ENCODE measurements at places on chromosomes 2 and 18.

GRCh38 chr2:101989740-101990460 is 1.9 kb upstream of the IL1R2 start:
- DNase-seq, result no peak

DNA sequence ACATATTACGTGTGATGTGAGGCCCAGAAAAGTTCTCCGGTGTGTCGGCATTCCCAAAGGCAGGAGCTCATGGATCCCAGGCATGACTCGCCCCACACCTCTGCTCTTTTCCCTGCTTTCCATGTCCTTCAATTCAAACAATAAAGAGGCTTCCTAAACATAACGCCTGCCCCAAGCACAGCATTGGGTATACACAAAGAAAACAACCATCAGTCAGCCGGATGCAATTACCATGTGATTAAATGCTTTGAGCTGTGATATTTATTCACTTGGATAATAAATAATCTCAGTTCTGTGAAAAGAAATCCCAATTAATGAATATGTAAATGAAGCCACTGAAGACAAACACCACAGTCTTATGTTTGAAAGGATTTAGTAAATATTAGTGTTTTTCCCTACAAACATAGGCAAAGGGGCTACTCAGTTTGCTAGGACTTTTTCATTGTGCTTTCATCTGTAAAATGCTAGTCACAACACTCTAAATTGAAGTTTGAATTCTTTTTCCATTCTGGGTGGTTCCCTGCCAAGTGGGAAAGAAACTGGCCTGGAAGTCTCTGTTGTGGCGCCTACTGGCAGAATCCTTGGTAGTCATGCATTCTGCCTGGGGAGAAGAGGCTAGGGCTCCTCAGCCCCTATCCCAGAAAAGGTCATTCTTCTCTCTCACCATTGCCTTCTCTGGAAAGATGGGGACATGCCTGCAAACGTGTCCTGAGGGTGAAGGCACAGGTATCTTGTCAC is 144.7 kb downstream of the COL6A3 start:
- DNase-seq, result no peak

DNA sequence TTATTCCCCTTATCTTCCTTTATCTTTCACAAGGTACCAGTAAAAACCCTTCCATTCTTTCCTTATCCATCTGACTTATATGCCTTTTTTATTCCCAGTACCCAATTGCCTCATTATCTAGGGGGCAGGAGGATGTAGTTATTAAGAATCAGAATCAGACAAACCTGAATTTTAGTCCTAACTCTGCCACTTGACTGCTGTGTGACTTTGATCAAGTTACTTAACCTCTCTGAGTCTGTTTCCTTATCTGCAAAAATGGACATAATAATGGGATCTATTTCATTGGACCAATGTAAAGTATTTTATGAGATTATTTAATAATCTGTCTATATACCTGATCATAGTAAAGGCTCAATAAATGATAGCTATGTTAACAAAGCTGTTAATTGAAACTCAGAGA is 59.6 kb upstream of the SIX3 start:
- DNase-seq, result no peak

GRCh38 chr18:48676346-48676745 is 137.5 kb downstream of the CTIF start:
- no peak for DNase-seq

DNA sequence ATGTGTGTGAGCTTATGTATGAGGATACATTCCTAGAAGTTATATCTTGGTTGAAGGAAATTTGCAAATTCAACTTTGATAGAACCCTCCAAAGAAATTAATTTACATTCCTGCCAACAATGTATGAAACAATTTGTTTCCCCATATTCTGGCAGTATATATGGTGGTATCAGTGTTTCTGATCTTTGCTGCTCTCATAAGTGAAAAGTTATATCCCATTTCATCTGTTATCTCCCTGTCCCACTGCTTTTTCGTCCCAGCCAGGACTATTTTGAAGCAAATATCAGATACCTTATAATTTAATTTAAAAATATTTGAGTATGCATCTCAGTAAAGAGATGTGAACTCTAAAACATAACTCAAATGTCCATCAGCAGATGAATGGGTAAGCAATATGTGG is 7.1 kb downstream of the UBR3 start:
- no peak for DNase-seq

Data from GM18507 (cell line).